Hematopoietic multipotent progenitor cell treated with erythropoietin and hydrocortisone succinate and interleukin-3 and kit ligand, for 8 days (in vitro differentiated cells): ENCODE measurements at places on chromosomes 1 and 21.

GRCh38 chr1:74485622-74486021 is 26.8 kb downstream of the LRRC53 start:
- DNase-seq, result no peak

DNA sequence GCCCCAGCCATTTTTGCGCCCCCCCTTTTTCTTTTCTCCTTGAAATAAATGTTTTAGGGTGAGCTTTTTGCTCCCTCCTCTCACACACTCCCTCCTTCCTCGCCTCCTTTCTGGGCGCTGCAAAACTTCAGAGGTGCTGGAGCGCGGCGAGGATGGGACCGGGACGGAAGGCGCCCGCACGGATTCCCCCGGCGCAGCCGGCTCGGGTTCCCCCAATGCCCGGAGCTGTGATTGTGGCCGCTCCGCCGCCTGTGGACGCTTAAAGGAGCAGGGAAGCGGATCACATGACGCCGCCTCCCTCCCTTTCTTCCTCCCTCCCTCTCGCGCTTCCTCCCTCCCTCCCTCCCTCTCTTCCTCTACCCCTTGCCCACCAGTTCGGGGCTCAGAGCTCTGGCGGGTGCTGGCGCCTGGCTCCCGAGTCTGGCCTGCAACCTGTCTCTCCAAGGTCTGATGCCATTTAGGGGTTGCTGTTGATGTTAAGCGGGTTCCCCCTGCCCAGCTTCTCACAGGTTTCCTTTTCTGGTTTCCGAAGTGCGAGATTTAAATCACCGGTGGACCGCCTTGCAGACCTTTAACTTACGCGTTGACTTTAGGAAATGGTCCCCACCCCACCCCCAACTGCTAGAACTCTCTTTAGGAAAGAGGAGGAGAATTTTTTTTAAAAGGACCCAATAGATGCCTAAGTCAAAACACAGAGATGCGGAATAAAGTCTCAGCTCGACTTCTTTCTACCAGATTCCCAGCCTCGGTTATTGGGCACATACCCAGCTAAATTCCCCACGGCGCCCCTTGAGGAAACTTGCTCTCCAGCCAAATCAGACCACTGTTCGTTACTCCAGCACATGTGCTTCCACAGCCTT is at the start of gene WLS:
WLS (minus strand) TSS at position 235 of the 860 bp plus-strand sequence; CDS start at position 11, 224 bp downstream.
- no peak for DNase-seq

DNA sequence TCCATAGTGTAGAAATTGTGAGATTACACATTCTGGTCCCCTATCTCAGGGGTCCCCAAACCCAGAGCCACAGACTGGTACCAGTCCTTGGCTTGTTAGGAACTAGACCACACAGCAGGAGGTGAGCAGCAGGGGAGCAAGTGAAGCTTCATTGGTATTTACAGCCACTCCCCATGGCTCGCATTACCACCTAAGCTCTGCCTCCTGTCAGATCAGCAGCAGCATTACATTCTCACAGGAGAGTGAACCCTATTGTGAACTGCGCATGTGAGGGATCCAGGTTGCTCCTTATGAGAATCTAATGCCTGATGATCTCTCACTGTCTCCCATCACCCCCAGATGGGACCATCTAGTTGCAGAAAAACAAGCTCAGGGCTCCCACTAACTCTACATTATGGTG is 229.7 kb upstream of the IRF2BP2 start:
- DNase-seq, result no peak

GRCh38 chr1:14604414-14604813 is 5.9 kb downstream of the KAZN start:
- DNase-seq, result no peak

GRCh38 chr21:30138483-30138882 is 28.1 kb downstream of the CLDN17 start:
- no peak for DNase-seq

DNA sequence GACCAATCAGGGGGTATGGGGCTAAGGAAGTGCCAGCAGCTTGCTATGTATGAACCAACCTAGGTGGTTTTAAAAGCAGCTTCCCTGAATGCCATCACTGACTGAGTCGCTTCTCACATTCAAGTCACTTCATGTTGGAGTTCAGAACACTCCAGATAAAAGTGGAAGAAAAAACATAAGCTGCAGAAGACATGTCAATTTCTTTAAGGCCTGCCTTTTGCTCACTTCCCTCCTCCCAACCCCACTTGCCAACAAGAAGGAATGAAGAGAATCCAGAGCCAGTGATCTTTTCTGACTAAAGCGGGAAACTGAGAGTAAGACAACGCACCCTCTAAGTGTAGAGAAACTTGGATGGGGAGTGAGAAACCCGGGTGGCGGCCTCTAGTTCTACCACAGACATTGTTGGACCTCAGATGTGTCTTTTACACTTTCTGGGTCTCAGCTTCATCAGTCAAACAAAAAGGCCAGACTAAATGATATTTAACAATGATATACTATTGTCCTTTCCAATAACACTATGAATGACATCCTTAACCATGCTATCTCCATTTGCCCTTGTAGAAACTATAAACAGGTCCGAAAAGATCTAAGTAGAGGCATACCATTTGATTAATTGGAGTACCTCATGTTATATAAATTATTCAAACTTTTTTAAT is 54.1 kb downstream of the LUZP1 start:
- DNase-seq, result no peak

GRCh38 chr1:216293683-216294082 is 129.6 kb downstream of the USH2A start:
- no peak for DNase-seq

DNA sequence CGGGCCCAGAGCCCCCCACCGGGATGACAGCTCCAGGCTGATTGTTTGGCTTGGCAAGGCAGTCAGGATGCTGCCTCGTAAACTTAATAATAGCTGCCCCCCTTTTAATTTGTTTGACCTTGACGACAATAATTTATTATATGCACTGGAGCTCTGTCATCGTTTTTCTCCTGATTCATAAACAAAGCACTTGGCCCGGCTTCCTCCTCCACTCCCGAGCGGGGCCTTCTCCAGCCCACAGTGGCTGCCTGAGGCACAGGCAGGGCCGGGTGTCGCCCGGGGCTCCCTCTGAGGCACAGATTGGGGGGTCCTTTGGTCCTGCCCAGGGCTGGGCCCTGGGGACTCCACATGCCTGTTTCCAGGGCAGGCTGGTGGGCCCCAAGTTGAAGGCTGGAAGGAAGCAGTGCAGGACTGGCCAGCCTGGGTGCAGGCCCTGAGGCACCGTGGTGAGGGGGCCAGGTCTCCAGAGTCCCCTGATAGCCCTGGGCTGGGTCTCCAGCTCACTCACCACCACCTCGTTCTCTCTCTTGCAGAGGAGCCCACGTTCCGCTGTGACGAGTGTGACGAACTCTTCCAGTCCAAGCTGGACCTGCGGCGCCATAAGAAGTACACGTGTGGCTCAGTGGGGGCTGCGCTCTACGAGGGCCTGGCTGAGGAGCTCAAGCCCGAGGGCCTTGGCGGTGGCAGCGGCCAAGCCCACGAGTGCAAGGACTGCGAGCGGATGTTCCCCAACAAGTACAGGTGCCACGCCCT is 52.0 kb upstream of the ARHGEF16 start:
- DNase-seq, result no peak

DNA sequence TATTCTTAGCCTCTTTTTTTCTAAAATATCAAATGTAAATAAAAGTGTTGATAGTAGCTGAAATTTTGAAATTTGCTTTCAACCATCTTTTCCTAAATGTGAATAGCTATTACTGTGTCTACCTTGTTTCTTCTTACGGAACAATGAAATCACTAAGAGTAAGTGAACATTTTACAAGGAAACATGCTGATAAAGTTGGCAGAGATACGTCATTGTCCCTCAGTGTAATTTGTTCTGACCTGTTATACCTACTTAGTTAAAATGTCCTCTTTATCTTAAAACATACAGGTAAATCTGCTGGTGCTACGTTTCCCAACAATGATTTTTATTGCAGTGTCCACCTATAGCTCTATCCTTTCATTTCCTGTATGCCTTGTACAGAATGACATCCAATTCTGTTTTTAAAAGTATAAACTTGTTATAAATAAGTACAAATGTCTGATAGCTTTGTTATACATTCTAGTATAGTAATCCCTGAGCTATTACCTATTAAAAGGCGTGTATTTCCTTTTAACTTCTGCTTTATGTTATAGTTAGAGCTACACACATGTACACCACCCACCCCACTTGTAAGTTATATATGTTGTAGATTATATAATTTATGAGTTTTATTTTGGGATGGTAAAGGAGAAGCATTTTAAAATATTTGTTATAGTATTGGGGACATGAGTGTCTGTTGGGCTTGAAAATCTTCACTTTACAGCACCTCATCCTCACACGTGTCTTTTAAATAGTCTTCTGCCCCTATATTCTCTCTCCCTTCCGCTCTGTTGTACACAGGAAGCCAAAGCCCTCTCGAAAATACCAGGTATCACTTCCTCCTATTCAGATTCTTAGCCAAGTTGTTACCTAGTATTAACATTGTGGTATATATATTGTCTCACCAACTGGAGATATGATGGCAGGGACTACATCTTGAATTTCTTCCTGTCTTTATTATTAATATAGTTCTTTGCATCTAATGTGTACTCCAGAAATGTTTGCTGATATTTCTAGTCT is 25.2 kb downstream of the LAMC1 start:
- DNase-seq, result no peak

GRCh38 chr1:76577525-76578185 is 289.6 kb upstream of the ST6GALNAC5 start:
- no peak for DNase-seq

DNA sequence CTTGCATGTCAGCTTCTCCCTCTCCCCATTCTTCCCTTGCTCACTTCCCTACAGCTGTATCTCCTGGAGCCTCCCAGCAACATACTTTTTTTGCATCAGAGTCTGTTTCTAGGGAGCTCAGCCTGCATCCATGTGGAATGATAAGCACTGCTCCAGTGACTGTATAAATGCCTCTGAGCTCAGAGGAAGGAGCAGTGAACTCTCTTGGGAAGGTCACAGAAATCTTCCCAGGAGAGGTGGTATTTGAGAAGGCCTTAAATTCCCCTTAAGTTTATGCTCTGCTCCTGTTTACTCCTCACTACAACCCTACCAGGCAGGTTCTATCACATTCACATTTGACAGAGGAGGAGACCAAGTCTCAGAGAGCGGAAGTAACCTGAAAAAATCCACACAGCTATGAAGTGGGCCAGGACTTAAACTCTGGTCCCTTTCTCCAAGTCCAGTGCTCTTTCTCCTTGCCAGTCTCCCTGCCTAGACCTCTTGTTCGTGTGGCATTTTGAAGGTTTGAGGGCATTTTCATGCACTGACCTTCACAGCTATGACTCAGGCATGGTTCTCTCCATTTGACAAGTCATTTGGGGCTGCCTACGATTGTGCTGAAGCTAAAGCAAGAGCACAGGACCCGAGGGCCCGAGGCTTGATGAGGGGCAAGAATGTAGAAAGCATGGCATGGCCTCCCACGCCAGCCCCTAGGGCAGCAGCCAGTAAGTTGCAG is 5.6 kb upstream of the UBXN10 start:
- no peak for DNase-seq

- no peak for DNase-seq
These were observed 7.5 kb upstream of the TTC34 start for GRCh38 chr1:2808831-2809605.

DNA sequence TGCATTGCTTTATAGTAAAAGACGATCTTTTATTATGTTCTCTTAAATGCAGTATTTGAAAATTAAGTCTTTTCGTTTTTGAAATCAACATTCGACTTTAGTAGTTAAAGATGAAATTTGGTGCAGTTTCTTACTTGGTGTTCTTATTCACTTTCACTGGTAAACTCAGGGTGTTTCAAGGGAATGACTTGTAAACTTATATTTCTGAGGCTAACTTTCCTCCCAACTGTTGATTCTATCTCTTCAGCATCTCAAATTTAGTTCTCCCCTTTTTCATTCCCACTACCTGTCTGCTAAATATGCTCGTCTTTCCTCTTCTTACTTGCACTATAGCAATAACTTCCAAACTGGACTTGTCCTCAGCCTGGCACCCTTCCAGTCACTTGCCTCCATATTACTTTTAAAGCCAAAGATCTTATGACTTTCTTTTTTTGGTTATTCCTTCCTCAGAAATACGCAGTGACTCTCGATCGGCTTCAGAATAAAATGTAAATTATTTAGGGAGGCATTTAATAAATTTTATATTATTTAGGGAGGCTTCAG is 988 bp downstream of the SLC35A3 start:
- peak; percentile 26 for DNase-seq

DNA sequence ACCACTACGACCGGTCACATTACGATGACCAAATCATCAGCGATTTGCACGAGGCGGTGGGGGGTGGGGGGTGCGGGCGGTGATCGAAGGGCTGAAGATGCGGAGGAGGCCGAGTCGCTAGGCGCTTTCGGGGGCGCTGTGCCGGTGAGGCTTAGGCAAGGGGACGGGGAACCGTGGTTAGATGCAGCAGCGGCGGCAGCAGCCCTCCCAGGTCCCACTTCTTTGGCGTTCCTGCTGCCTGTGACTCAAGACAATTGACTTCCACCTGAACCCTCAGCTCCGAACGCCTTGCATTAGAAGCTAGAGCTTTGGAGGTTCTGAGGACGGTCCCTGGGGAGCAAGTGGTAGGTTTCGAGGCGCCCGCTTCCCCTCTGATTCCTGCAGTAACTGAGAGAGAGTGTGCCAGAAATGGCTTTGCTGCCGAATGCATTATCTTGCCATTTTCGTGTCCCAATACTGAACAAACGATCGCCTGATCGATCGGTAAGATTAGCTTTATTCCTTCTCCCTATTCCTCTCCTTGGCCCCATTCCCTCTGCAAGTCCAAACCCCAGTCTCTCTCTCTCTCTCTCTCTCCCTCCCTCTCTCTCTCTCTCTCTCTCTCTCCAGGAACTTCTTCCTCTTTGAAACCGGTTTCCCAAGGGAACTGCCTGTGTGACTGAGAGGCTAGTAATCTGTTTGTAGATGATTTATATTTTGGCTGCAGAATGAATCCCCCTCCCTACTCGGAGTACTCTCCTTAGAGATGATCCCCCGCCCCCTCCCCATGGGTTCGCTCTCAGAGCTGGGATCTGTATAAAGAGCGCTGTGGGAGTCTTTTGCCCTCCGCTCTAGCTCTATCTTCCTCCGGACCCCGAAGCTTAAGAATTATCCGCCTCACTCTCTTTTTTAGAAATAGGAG is 735 bp upstream of the BRINP3 start:
- DNase-seq, result no peak

DNA sequence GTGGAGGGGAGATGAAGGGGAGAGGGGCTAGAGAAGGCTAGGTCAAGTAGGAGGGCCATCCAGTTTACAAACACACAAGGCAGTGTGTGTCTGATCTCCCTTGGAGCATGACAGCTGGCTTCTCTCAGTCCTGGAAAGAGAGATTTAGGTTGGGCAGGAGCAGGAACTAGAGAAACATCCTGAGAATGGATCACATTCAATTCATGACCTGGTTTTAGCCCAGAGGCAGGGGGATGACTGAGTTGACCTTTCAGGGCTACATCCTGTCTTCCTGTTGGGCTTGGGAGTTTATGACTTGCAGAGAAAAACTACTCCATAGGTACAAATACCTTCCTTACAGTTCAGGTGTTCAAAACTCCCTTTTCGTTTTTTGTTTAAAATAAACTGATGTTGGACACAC is 97.0 kb downstream of the IGSF21 start:
- DNase-seq, result no peak

GRCh38 chr1:167955915-167956314 is 19.0 kb upstream of the MPC2 start:
- no peak for DNase-seq
